ENCODE measurements at places on chromosomes 5 and 9.

DNA sequence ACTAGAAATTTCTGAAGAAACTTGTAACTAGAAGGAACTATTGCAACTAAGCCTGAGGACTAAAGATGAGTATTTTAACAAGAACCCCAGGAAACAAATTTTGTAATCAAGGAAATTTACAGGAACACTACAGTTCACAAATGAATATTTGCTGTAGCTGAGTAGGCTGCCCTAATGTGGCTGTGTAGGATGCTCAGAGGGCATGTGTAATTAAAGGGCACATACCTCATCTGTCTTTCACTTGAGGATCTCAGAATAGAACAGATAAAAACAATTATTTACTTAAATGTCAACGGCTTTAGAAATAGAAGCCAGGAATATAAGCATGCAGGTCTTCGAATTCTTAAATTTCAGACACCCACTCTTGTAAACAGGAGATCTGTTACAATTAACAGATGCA is 119.8 kb downstream of the MED27 start:
- no peak for DNase-seq

DNA sequence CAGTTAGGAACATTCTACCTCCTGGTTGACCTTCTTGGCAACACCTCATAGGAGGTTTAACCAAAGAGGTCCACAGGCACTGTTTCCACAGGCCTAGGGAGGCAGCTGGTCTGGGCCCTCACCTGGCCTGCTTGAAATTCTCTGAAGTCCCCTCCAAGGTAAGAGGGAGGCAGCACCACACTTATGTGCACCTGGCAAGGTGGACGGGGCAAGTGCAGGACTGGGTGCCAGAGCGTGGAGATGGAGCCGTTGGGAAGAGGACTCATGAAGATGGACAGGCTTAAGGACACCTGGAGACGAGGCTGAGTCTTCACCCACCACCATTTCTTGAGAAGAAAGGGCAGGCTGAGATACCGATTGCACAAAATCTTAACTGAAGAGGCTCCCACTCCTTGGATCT is 6.6 kb upstream of the BARHL1 start:
- no peak for DNase-seq

- DNase-seq: no peak
Observed at GRCh38 chr9:135960411-135961276, 529 bp downstream of the UBAC1 start.

DNA sequence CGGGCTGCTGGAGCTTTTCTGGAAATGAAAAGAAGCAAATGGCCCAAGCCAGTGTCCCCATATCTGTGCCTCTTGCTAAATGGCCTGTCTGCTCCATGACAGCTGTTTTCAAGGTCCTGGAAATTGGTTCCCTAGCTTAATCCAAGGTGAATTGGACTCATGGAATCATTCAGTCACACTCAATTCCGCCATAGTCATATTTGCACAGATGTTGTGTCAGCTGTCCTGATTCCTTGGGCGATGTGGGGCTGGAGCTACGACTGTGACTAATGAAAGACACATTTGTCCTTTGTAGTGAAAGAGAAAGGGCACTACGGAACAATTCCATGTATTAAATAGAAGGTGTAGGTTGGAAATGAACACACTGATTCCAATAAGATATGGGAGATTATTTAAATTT is 102.9 kb upstream of the MEGF10 start:
- DNase-seq: peak; percentile 65

- peak; percentile 60 for DNase-seq
Observed at GRCh38 chr9:126420643-126421564, 94.3 kb downstream of the MVB12B start.

DNA sequence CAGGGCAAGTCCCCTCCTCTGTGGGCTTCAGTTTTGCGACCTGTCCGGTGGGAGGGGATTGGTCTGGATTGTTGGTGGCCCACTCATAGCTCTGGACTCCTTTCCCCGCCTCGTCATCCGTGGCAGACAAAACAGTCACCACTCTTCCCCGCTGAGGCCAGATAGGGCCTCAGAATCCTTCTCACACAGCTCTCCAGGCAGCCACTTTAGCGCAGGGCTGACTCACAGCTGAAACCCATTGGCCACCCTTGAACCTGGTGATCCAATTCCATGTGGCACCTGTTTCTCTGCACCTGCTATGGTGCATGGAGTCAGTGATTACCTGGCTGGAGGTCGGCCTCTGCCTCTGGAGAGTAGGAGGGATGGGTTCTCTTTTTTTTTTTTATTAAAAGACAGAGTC is 15.8 kb upstream of the CACFD1 start:
- DNase-seq: no peak

DNA sequence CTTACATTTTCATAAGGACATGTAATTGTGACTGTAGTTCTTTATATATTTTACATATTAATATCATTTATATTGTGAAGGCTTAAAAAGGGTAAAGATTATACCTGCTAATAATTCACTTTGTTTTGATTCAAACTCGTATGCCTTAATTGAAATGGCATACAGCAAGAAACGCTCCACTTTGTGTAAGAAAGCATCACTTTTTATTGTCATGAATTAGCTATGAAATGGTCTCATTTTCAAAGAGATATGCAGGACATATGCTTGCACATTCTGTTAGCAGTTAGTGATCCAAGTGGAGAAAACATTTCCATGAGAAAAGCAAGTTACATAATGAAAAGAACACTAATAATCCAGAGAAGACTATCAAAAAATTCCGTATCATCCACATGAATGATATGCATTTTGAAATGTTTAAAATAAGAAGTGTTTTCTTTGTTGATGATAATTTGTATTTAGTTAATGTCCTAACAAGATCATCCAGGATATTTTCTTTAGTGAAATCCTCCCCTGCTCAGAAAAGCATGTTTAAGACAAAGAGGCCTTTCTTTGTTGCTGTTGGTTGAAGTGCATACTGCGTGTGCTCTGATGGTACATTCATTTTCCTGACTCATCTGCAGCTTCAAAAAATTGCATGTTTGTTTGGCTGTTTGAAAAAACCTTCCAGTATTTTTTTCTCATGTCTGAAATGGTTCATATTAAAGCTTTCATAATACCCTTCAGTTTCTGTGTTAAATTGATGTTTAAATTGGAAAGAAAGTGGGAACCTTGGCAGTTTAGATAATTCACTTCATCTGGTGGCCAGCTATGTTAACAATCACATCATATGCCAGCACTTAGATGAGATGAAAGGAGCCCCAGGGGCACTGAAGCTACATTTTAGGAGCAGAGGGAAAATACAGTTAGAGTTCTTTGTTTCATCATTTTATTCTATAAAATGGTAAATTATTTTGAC is 242.2 kb downstream of the CSNK1G3 start:
- no peak for DNase-seq
